Activated naive CD4-positive, alpha-beta T cell treated with anti-CD3 and anti-CD28 coated beads, Interleukin-2, amount 50 U/mL, for 16 hours (primary cell): ENCODE measurements at places on chromosomes 3 and 15.
A peak's percentile ranks its signal among the peaks of the same experiment; 100 is the strongest.

- peak; percentile 52 for DNase-seq
Observed at GRCh38 chr3:184361932-184362667, 590 bp downstream of the POLR2H start.

- DNase-seq: no peak
Observed at GRCh38 chr3:26590919-26591484, 31.6 kb upstream of the LRRC3B start.

GRCh38 chr15:87816811-87817210 lies 439.7 kb downstream of the NTRK3 start:
- no peak for DNase-seq

GRCh38 chr3:67901681-67902080 lies 247.3 kb upstream of the SUCLG2 start:
- no peak for DNase-seq

GRCh38 chr15:44450172-44450571 lies 22.7 kb downstream of the CTDSPL2 start:
- no peak for DNase-seq

DNA sequence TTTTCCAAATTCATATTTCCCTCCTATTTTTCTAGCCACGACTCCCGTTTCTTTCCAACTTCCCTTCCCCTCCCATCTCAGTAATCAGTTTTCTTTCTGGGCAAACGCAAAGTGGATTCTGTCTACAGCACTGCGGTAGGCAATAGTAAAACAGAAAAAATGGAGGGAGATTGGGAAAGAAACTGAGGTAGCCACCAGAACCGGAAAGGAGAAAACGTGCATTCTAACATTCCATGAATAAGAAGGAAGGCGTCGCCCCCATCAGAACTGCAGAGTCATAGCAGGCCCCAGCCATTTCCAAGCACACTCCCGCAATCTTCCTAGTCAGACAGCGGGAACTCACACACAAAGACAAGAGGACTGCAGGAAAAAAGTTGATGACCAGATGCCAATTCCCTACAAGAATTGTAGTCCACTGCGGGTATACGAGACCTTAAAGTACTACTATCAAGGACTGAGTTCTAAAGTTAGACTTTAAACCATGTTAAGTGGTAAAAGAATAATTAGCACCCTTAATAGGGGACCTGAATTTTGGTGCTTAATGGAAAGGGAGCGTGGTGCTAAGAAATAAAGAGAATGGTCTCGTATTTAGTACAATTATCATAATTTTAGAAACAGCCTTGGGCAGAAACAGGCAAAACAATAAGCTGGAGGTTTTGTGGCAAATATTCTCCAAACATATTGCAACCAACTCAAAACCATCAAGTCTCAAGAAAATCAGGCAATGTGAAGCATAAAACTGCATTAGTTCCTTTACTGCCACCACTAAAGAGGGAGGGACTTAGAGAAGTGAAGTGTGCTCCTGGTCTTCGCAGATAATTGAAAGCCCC lies 1.4 kb downstream of the PFN2 start:
- no peak for DNase-seq

DNA sequence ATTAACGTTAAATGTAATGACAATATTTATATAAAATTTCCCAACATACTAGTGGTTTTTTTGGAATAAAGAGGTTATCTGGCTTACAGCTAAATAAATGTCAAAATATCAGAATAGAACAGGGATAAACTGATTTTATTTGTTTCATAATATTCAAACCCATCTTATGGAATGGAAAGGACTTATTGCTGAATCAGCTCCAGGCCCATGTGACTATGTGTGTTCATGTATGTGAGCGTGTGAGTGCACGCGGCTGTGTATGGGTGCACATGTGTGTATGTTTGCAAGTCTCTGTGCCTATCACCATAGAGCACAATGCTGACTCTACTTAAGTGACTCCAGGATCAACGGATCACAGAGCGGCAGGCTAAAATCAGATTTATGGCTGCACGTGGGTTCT lies 392.3 kb upstream of the GRM7 start:
- DNase-seq: no peak

- no peak for DNase-seq
Observed at GRCh38 chr3:116198087-116198486, 247.2 kb downstream of the LSAMP start.

DNA sequence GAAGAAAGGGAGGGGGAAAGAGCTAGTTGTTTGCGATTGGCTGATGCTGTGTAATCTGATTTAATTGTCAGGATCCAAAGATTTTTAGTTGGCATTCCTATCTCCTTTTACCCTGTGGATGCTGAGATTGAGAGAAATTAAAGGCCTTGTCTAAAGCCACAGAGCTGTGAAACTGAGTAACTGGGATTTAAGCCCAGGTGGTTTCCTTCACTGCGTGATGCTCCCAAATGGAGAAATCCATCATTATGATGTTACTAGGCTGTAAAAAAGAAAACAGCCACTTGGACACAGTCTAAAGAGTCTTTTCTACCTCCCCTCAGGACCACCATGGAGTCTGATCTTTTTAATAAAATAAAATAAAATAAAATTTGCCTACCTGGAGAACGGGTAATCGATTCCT lies 883.0 kb upstream of the NR2F2 start:
- DNase-seq: no peak

- no peak for DNase-seq
Observed at GRCh38 chr3:133944181-133944580, 48.5 kb upstream of the RAB6B start.

- no peak for DNase-seq
Observed at GRCh38 chr3:169165196-169166158, 498.0 kb downstream of the MECOM start.

- no peak for DNase-seq
Observed at GRCh38 chr15:95580121-95580520, 750.4 kb upstream of the NR2F2 start.

DNA sequence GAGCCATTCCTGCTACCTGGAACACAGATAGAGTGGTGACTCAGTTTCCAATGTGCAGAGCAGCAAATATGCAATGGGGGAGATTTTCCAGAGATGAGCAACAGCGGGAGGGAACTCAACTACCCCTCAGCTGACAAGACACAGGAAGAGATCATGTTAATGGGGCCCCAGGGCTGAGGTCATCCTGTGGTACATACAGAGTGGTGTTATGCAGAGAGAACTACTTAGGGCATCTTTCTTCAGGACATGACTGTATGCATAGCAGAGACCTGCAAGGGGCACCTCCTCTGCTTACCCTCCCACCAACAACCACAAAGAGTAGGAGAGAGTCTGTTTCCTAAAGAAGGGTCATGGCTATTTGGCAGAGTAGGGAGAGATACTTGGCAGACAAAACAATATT lies 6.8 kb upstream of the TBC1D5 start:
- DNase-seq: no peak

DNA sequence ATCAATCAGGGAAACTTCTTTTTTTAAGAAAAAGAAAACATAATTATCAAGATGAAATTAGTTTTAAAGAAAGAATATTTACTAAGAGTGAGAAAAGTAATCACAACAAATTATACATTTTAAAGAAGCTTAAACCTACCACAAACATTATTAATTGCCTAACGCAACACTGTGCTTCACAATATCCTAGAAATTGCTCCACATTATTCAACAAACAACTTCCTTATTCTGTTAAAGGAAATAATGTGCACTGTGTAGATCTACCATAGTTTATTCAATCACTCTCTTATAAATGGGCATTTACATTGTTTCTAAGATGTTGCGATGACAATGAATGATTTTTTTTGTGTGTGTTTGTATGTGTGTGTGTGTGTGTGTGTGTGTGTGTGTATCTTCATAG lies 525.9 kb upstream of the KCNMB2 start:
- DNase-seq: no peak

GRCh38 chr3:133573629-133574194 lies at the start of gene CDV3:
TSS of gene CDV3 (plus strand) at chr3:133573686. CDS start at chr3:133574045, 359 bp downstream.
- DNase-seq: no peak

- no peak for DNase-seq
Observed at GRCh38 chr3:67198374-67198773, 200.3 kb downstream of the KBTBD8 start.

- DNase-seq: no peak
Observed at GRCh38 chr15:101044625-101045235, 125.6 kb downstream of the LRRK1 start.

DNA sequence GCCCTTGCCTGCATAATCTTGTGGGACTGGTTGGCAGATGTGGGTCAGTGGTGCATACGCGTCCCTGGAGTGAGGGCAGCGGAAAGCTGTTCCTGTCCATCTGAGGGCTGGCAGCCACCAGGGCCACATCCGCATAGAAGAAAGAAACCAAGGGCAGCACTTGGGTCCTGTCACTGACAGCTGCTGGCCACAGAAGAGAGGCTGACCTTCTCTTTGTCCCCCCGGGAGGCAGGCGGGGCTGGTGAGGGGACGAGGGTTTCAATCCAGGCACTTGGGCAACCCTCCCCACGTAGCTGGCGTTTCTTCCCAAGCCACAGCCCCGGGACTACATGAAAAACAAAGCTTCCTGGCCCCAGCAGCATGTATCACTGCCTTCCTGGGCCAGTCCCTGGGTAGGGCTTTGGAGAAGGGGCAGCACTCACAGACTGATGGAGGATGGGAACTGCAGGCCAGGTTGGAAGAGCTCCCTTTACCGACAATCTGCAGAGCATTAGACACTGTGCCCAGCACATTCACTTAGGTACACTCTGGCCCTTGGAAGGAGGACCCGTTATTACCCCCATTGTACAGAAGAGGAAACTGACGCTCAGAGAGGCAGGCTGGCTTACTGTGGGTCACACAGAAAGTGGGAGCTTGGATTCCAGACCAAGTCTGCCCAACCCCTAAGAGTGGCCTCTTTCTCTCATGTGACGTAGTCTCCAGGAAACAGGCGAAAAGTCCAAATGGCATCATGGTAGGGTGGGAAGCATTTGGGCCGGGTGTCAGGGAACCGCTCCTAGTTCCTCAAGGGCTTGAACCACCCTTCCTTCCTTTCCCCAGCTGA lies 78.8 kb upstream of the SLC6A6 start:
- no peak for DNase-seq

- DNase-seq: no peak
Observed at GRCh38 chr3:195224980-195225580, 45.9 kb downstream of the XXYLT1 start.

- no peak for DNase-seq
Observed at GRCh38 chr3:25191673-25192072, 236.4 kb upstream of the RARB start.

DNA sequence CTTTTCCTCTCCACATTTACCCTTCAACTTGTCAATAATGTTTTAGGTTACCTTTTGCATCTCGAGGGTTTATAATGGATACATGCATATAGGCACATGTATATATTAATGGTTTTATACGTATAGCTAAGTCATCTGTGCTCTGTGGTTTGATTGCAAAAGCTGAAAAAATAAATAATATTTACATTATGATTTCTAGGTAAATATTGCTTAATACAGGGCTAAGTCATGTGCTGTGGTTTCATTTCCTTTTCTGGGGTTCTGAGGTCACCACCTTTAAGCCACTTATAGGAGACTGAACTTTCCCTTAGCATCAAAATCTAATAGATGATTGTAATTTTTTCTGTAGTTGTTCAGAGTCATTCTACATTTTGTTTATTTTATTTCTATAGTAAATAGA lies 33.1 kb downstream of the LPP start:
- DNase-seq: no peak

- DNase-seq: no peak
Observed at GRCh38 chr3:120745466-120745865, 2.9 kb downstream of the GTF2E1 start.

GRCh38 chr3:154786724-154787123 lies 293.4 kb upstream of the MME start:
- DNase-seq: no peak

- DNase-seq: no peak
Observed at GRCh38 chr3:109874896-109875708, 537.8 kb upstream of the DPPA4 start.

DNA sequence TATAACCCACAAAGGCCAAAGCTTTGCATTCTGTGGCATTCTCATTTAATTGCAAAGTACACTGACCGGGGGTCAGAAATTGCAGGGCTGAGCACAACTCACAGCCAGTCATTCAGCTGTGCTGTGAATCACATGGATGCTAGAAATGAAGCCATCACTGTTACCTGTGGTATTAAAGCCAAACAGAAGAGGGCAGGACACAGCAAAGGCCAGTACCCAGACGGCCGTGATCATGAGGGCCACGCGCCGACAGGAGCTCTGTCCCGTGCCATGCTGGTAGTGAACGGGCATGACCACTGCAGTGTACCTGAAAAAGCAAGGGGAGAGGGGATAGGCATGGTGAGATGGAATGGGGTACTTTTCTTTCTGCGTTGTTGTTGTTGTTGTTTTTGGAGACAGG lies 31.6 kb downstream of the DRD3 start:
- DNase-seq: no peak

DNA sequence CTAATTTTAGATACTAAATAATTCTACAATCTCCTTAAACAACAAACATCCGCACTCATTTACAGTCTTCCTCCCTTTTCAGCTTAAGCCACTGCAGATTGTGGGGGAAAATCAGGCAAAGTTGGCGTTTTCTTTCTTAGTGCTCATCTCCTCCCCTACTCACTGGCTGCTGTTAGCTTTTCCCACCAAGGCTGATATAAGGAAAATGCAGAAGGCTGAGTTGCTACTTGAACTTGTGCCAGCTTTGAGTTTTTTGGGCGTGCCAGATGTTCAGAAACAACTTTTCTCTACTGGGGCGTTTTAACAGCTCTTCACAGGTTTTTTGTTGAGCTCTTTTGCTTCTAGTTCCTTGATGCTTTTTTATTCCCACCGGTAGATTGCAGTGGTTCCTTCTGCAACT lies 222.0 kb downstream of the PYDC2 start:
- no peak for DNase-seq

DNA sequence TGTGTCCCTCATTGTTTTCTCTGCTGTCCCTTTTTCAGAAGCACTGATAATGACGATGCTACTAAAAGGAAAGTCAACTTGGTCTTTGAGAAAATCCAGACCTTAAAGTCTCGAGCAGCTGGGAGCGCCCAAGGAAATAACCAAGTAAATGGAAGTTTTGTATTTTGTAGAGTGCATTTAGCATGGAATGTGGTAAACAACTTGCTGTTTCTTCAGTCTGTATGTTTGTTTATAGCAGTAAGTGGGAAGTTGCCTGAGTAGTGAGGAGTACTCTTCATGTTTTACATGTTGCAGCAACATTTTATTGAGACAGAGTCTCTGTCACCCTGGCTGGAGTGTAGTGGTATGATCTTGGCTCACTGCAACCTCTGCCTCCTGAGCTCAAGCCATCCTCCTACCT lies 66.0 kb downstream of the CGNL1 start:
- DNase-seq: no peak

- no peak for DNase-seq
Observed at GRCh38 chr3:157152930-157153329, 7.0 kb downstream of the CCNL1 start.

DNA sequence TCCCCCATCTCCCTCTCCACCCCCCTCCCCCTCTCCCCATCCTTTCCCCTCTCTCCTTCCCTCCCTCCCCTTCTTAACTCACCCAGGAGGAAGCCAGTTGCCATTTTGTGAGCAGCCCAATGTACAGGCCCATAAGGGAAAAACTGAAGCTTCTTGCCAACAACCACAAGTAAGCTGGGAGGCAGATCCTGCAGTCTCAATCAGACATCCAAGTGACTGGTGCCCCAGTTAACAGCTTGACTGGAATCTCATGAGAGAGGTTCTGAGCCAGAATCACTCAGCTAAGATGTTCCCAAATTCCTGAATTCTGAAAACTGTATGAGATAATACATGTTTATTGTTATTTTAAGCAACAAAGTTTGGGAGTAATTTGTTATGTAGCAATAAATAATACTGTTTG lies 90.7 kb downstream of the C3orf70 start:
- no peak for DNase-seq
